ENCODE measurements at places on chromosomes 4 and X. TPM values are rescaled to one million over a fixed set of nuclear protein-coding genes. Genes with fewer than 3 reads are reported as not detected.

DNA sequence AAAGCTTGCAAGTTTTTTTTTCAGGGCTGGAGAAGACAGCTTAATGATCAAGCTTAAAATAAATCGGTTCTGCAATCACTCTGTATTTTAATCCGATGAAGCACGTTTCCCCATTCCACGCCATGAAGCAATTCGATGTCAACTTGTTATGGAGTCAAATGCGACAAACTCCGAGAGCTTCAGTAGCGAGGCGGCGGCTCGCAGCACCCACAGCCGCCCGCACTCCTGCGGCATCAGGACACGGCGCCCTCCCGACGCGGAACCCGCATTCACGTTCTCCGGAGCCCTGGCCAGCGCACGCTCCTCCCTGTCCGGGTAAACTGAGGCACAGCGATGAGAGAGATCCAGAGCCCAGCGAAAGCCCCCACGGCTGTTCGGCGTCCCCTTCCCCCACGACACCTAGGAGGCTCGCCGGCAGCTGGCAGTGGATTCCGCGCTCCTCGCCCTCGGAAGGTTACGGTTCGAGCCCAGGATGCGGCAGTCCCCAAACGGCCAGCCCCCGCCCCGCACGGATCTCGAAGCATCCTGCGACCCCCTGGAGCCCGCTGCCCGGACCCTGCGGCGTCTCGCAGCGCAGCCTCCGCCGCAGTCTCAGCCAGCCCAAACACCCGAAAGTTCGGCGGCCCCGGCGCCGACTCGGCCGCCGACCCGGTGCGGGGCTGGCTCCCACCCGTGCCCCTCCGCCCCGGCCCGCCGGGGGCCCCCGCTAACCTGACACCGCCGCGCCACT, 507 bp downstream of the MFAP3L start:
- H3K27ac ChIP-seq, result peak overlapping the region; percentile 49
- no peaks in the 10 kb centered on the region for H3K4me1 ChIP-seq
- no peaks in the 10 kb centered on the region for H3K36me3 ChIP-seq
- peak overlapping the region; percentile 93 for H3K4me3 ChIP-seq
- peaks cover 7% of the 10 kb centered on the region for H3K27me3 ChIP-seq
- DNase-seq, result peak; percentile 58

- H3K4me1 ChIP-seq, result peaks cover 9% of the 10 kb centered on the region
- H3K36me3 ChIP-seq, result no peaks in the 10 kb centered on the region
- H3K27ac ChIP-seq, result no peak overlapping the region
- no peak for DNase-seq
- H3K27me3 ChIP-seq, result no peaks in the 10 kb centered on the region
These were observed 403.6 kb downstream of the KCNIP4 start for GRCh38 chr4:21544955-21545354.

- no peak for DNase-seq
- H3K4me3 ChIP-seq, result no peak overlapping the region
- no peaks in the 10 kb centered on the region for H3K27me3 ChIP-seq
- H3K4me1 ChIP-seq, result no peaks in the 10 kb centered on the region
- no peak overlapping the region for H3K27ac ChIP-seq
These were observed 210.0 kb upstream of the STK26 start for GRCh38 chrX:131812847-131813825.

Gene NLGN3
- 3.1 TPM for total RNA-seq

Gene USP46
- 72.4 TPM for total RNA-seq
